NK-92 treated with Interleukin-12 subunit alpha and Interleukin-12 subunit beta, amount 100 ng/mL, for 24 hours (cell line): ENCODE measurements at places on chromosomes 1 and 21.

DNA sequence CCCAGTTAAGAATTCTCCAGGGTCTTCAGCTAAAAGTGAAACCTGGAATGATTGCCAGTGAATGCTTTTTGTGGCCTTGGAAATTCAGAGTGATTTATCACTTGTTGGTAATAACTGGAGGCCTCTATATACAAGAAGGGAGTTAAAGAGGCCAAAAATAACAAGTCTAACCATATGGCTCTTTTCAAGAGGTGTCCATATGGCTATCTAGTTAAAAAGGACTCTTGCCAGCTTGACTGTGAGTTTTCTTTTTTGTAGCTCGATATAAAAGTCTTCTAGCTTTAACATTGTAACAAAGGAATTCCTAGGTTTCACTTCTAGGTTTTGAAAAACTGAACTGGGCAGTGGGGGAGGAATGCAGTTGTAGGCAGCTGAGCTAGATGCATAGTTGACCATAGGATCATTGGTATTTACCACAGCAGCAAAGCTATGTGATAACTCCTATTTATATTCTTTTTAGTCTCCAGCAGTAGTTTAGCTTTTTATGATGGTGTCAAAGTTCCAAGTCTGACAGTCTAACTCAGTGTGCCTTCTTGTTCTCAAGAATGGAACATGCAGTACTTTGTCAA, 44.4 kb downstream of the CACHD1 start:
- no peak for DNase-seq

DNA sequence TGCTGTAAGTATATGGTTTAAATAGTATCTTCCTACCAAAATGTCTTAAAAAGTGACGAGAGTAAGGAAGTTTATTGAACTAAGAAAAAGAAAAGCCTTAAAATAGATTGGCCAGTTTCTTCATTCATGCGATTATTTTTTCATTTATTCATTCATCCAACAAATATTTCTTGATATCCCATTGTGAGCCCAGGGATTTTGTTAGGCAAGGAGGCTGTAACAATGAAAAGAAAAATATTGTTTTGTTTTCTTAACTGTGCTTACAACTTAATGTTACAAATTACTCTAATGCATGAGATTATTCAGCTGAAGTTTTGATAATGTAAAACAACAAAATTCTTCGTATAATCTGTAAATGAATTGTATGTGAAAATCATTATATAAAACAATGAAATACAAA, 882.0 kb downstream of the LTN1 start:
- no peak for DNase-seq

- no peak for DNase-seq
Measured at GRCh38 chr1:91075233-91076135, 53.6 kb upstream of the ZNF644 start.

GRCh38 chr1:42942444-42942843, 16.2 kb downstream of the SLC2A1 start:
- DNase-seq: no peak

GRCh38 chr1:52684545-52684944, 13.6 kb downstream of the COA7 start:
- no peak for DNase-seq

GRCh38 chr21:35226328-35226727, 177.2 kb upstream of the RUNX1 start:
- DNase-seq: no peak

DNA sequence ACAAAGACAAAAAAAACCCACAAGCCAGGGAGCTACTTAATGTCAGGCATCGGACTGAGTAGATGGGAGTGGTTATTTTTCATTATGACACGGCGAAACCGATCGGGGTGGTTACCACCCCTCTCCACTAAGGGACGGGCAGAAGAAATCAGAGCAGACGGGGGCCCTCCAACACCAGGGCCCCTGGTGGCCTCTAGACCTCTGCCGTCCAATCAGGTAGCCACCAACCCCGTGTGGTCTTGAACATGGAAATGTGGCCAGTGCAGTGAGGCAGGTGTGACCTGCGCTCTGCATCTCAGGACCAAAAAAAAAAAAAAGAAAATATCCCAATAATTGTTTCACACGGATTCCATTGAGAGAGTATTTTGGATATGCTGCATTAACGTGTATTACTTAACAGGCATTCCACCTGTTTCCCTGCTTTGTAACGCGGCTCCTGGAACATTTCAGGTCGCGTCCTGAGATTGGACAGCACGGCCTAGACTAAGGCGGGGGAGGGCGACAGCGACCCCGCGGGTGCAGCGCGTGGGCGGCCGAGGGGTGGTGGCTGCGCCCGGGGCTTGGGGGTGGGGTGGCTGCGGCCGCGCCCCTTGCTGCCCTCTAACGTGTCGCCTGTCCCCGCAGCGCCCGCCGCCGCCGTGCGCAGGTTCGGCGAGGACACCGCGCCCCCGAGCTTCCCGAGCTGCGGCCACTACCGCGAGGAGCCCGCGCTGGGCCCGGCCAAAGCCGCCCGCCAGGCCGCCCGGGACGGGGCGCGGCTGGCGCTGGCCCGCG, 48.3 kb downstream of the SIM2 start:
- no peak for DNase-seq

DNA sequence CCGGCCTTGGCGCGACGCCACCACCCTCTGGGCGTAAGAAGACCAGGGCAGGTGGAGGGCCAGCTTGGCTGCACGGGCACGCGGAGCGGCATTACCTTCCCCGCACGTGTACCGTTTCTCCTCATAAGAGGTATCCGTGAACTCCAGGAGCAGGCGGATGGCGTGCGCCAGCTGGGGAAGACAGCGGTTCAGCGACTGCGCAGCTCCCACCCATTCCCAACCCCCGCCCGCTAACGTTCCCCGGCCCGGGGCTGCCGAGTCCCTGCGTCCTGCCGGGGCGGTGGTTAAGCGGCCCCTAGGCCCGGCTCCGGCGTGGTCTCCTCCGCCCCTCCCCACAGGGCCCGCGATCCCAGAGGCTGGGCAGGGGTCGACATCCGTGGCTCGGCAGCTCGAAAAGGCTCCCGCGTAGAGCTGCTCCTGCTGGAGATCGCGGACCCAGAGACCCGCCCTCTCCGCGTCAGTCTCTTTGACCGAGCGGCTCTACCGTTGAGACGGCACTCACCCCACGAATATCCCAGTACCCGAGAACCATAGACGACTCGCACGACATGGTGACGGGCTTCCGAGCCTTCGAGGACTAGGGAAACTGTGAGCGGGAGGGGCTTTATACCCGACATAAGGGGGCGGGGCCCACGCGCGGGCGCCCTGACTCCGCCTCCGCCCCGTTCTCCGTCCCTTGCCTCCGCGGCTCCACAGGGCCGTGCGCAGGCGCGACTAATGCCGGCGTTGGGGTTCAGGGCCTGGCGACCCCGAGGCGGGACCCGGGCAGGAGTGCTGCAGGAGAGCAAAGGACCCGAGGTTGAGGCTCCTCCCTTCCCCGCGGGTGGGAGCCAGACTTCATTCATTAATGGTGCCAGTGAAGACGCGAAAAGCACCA, 862 bp downstream of the GSTM3 start:
- DNase-seq: no peak

- DNase-seq: no peak
Measured at GRCh38 chr1:15825800-15826199, 18.4 kb upstream of the UQCRHL start.

DNA sequence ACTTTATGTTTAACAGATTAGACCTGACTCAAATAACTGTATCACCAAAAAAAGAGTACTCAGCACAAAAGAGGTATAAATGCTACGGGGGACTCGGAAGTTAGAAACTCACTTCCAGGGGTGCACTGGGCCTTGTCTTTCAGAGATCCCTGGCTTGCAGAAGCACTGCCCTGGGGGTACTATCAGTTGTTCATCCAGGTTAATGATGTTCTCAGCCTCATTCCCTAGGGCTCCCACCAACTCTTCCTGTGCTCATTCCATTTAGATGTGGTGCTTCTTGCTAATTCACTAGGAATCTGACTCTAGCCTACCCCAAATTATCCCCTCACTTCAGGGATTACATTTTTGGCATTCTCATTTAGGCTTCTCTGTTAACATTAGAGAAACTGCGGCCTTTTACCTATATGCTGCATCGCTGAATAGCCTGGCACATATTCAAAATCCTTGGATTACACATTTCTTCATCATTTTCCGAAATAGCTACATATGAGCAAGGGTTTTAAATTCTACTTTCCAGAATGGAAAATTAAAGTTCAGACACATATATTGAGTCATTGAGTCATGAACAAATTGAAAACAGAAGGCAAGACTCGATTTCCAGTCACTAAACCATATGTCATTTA, 338.5 kb downstream of the KCTD3 start:
- no peak for DNase-seq

GRCh38 chr1:83029050-83029449, 969.9 kb downstream of the TTLL7 start:
- no peak for DNase-seq

GRCh38 chr1:245810181-245810769, 655.5 kb downstream of the KIF26B start:
- no peak for DNase-seq

DNA sequence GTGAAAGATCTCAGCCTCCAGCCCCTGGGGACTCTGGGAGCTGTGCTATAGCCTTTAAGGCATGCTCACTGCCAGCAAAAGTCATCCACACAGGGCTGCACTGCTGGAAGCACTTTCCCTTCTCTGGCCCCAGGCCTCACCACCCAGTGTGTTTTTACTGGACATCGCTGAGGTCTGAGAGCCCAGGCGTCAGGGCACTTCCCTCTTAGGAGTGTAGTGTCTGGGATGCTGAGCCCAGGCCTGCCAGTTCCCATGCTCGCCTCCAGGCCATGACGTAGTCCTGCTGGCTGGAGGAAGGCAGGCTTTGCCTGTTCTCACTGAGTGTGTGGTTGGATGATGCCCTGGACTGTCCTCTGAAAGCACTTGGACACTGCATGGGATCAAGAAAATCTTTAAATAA, 101.2 kb downstream of the GDAP2 start:
- DNase-seq: no peak

DNA sequence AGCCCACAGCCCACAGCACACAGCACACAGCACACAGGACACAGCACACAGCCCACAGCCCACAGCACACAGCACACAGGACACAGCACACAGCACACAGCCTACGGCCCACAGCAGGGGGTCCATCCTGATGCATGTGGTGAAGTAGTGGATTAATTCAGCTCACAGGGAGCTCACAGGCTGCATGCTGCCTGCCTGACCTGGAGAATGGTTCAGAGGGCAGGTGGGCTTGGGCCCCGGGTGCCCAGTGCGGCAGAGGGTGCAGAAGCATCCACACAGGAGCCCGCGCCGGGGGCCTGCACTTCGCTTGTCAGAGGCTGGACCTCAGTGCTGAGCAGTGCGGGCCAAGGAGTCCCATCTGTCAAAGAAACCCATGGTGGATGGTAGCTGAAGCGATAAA, 21.1 kb upstream of the AJAP1 start:
- no peak for DNase-seq

GRCh38 chr1:179153217-179153616, 71.3 kb downstream of the TOR3A start:
- DNase-seq: no peak

GRCh38 chr1:10724052-10724494, 72.4 kb downstream of the CASZ1 start:
- DNase-seq: no peak

GRCh38 chr1:228359613-228360532, 46.8 kb downstream of the TRIM11 start:
- DNase-seq: no peak

DNA sequence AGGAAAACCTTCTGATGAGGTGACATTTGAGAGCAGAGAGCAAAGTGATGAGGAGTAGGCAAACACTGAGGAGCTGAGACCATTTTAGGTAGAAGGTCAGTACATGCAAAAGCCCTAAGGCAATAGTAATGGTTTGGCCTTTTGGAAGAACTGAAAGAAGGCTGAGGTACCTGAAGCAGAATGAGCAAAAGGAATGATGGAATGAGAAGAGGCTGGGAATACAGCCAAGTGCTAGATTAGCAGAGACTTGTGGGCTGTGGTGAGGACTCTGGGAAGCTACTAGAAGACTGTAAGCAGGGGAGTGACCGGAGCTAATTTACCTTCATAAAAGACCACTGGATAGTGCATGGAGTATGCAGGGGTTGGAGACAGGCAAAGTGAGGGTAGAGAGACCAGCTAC, 77.9 kb downstream of the GFI1 start:
- no peak for DNase-seq

GRCh38 chr1:25461849-25462248, 31.2 kb downstream of the MACO1 start:
- DNase-seq: no peak

DNA sequence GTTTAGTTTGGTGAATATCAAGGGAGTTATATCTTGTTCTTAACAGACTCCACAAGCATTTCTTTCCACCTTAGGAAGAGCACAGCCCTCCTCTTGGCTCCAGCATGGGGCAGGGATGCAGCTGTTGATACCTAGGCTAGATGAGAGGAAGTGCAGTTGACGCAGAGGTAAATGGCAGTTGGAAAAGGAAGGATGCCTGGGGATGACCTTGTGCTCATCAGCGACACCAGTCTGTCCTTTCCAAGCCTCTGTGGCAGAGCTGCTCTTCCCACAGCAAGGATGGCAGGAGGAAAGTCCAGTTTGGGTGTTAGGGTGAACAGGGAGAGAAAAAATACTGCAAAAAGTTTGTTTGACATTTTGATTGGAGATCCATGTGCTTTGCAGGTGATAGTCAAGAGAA, 6.2 kb downstream of the PROX1 start:
- DNase-seq: no peak

- DNase-seq: no peak
Measured at GRCh38 chr1:177632923-177633615, 336.8 kb downstream of the SEC16B start.

GRCh38 chr1:64240206-64240605, 36.8 kb downstream of the UBE2U start:
- no peak for DNase-seq

GRCh38 chr1:248821641-248822040, 4.1 kb downstream of the SH3BP5L start:
- DNase-seq: no peak

- DNase-seq: no peak
Measured at GRCh38 chr1:154697710-154698109, 89.7 kb upstream of the ADAR start.

DNA sequence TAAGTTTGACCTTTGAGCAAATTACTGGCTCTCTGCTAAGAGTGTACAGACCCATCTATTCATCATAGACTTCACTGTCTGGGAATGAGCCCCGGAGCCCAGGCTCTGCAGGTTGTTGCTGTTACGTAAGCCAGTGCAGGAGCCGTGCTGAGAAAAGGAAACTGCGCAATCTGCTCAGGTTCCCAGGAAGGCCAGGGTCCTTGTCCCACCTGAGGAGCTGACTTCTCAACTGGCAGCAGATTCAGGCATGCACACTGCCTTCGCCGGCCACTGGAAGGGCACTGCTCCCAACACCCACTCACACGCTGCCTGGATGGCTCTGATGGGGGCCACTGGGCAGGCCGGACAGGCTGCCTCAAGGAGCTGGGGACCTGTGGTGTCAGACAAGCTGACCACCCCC, 19.5 kb downstream of the RCAN1 start:
- no peak for DNase-seq

- DNase-seq: no peak
Measured at GRCh38 chr1:198641501-198641900, 2.7 kb downstream of the PTPRC start.
